Epithelial cell of esophagus (primary cell): ENCODE measurements at places on chromosomes 1 and 21.

GRCh38 chr1:167229719-167230385 lies 9.2 kb downstream of the POU2F1 start:
- DNase-seq, result no peak

GRCh38 chr1:31182352-31182751 lies 57.3 kb downstream of the NKAIN1 start:
- peak; percentile 99 for DNase-seq

DNA sequence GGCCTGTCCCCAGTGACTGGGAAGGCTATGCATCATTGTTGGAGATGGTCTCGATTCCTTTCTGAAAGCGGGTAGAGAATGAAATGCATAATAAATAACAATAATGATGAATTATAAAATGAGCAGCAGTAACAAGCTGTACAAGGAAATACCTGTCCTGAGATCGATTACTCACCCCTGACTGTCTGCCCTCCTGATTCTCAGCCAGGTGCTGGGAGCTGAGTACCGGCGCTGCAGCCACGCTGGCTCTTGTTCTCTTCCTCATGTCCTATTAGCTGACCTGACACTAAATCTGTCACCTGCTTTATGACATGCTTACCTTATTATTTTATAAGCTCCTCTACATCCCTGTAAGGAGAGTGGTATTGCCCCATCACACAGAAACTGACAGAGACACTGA lies 3.4 kb downstream of the AGPAT3 start:
- DNase-seq, result peak; percentile 76

GRCh38 chr1:11078631-11079030 lies 18.8 kb upstream of the SRM start:
- no peak for DNase-seq

GRCh38 chr1:66563941-66564630 lies 30.1 kb downstream of the SGIP1 start:
- DNase-seq, result peak; percentile 96

DNA sequence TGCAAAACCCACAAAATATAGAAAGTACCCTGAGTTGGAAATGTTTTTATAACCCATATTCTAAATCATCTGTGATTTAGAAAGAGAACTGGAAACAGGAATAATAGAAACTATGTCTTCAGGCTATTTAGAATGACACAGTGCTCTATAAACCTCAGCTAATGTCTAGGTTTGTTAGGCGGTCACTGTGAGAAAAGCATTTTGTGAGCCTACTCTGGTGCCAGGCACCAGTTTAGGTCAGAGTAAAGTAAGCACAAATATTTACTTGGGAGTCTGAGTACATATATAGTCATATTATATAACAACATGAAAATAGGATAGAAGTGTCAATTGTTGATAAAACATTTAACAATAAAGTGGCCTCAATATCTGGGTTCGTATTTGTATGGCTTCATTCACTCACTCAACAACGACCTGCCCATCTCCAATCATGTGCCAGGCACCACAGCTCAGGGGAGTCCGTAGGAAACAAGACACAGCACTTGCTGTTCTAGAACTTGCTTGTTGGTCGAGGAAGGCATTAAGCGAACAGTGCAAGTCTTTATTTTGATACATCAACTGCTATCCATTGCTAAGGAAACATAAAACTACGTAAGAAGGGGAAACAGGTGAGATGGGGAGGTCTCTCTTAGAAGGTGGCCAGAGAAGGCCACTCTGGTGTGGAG lies 37.2 kb downstream of the GNB1 start:
- no peak for DNase-seq

GRCh38 chr1:98794196-98794886 lies 132.8 kb downstream of the SNX7 start:
- DNase-seq, result peak; percentile 83

GRCh38 chr1:102834688-102835320 lies 273.5 kb downstream of the COL11A1 start:
- peak; percentile 30 for DNase-seq

GRCh38 chr1:25746299-25747045 lies 53.5 kb upstream of the SELENON start:
- no peak for DNase-seq

DNA sequence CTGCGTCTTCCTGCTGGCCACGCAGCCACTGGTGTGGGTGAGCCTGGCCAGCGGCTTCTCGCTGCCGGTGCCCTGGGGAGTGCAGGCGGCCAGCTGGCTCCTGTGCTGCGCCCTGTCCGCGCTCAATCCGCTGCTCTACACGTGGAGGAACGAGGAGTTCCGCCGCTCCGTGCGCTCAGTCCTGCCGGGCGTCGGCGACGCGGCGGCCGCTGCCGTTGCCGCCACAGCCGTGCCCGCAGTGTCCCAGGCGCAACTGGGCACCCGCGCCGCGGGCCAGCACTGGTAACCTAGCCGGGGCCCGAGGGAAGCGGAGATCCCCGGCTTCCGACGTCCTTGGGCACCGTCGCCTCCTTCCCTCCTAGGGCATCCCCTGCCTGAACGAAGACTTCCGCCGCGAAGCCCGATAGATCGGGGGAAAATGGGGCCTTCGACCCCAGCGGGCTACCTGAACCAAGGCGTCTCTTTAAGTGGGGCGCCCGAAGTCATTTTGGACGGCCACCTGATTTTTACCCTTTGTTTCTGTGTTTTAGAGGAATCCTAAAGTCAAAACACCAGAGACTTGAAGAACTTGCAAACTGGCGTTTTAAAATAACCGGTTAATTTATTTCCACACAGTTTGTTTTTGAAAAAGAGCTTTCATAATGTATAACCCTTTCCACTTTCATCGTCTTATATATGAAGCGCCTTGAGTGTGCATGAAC lies 2.0 kb downstream of the GPR88 start:
- peak; percentile 22 for DNase-seq

DNA sequence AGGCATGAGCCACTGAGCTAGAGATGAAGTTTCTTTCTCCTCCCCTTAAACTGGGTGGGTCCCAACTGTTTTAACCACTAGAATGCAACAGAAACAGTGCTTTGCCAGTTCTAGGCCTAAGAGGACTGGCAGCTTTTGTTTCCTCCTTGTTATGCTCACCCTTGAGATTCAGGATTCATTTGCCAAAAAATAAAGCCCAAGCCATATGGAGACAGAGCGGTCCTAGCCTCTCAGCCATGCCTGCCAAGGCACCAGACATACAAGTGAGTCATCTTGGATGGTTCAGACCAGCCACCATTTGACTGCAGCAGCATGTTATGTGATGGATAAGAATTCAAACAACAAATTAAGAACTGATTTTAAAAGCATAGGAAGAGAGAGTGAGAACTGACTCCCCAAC lies 38.1 kb upstream of the STUM start:
- peak; percentile 20 for DNase-seq

DNA sequence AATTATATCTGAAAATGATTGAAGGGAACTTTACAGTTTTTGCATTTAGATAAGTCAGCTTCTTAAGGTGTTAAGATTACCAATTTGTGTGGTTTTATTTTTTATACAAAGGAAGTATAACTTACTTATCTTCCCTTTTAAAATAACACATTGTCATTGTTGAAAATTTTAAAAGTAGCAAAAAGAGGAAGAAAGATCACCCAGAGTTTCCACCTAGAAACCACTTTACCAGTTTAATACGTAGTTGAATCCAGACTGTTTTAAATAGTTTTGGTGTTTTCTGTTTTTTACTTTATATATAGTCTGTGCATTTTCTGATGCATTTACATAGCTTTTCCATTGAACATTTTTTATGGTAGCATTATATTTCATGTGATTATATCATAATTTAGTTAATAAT lies 6.1 kb downstream of the CCDC18 start:
- no peak for DNase-seq

DNA sequence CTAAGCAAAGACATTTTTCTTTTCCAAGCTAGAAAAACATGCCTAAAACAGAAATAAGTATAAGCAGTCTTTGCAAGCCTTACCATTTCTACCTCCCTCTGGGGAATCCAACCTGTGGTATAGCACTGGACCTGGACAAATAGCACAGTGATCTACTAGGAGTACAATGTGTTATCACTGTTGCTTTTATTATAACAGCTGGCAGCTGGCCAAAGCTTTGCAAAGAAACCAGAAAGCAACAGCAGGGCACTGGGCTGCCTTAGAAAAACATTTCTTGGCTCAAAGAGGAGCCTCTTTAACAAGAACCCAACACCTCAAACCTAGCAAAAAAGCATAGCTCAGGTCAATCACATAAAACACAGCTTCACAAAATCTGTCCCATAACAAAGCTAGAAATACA lies 294.5 kb upstream of the GREM2 start:
- no peak for DNase-seq

- DNase-seq, result no peak
Measured at GRCh38 chr1:87202922-87203655, 125.6 kb upstream of the LMO4 start.

GRCh38 chr1:9894115-9894514 lies 16.0 kb downstream of the CTNNBIP1 start:
- peak; percentile 78 for DNase-seq

- no peak for DNase-seq
Measured at GRCh38 chr1:85689775-85690404, 18.3 kb downstream of the ZNHIT6 start.

DNA sequence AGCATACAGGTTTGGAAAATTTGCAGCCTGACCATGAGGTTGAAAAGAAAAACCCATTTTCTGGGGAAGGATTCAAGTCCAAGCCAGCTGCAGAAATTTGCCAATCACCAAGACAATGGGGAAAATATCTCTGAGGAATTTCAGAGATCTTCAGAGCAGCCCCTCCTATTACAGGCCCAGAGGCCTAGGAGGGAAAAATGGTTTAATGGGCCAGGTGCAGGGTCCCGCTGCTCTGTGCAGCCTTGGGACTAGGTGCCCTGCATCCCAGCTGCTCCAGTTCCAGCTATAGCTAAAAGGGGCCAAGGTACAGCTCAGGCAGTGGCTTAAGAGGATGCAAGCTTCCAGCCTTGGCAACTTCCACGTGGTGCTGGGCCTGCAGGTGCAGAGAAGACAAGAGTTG lies 113.5 kb downstream of the GABPA start:
- DNase-seq, result no peak

- DNase-seq, result peak; percentile 95
Measured at GRCh38 chr1:21869620-21870121, 57.6 kb downstream of the LDLRAD2 start.

DNA sequence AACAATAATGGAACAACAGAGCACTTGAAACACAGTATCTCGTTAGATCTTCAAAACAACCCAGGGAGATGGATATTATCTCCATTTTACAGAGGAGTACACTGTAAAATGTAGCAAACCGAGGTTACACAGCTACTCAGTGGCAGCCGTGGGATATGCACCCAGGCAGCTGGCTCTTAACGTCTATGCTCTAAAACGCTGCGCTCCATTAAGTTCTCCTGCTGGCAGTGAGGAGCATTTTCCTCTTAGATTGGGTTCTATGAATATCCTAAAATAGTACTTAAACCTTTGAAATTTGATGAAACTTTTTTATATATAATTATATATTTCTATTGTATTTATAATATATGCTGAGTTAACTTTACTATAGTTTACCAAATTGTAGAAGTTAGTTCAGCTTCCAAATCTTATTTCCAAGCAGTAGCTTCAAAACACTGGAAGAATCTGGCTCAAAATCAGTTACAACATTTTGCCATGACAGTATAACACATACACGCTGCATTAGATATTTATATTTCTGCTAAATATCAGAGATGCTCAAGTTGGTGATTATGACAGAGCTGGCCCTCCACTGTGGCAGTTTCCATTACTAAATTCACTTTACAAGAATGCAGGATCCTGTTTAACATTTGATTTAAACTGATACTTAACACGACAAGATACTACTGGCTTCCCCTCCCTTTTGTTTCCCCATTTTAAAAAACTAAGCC lies 49.5 kb downstream of the TGFBR3 start:
- no peak for DNase-seq

GRCh38 chr1:155094622-155094948 lies 15.9 kb downstream of the EFNA3 start:
- no peak for DNase-seq

GRCh38 chr21:44702111-44702972 lies 5.4 kb downstream of the KRTAP10-12 start:
- no peak for DNase-seq

DNA sequence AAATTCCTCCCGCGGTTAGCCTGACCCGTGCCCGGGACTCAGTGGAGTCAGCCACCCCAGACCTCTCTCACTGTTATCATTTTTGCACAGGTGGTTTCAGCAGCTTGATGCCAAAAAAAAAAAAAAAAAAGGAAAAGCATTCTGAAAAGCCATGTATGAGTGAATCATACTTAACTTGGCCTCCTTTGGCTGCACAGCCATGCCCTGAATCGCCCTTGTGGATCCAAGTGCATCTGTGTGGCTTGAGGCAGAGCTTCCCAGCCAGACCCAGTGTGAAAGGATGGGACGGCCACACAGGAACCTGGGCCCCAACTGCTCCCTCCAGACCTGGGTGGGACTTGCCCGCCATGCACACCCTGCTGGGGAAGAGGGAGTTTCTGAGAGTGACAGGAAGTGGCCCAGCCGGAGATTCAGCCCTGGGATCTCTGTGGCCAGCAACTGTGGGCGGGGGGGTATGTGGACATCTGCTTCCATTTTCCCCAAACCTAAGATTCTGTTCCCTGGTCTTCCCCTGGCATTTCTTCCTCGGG lies 8.6 kb downstream of the YBEY start:
- peak; percentile 23 for DNase-seq

DNA sequence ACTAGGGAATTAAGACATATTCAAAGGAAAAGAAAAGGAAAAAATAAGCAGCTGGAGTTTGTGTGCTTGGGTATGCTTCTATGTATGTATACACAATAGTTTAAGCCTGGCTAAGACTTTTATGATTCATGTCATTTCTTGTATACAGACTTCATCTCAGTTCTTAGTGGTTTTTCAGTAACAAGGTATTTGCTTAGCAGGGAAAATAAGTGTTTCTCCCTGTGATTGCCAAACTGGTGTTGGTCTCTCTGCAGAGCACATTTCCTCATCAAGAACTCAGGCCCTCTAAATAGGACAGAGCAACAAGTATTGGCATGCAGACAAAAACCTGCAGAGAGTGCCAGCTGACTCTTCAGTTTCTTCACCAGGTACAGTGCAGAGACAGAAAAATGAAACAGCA lies 484.4 kb upstream of the ZRANB2 start:
- peak; percentile 88 for DNase-seq

DNA sequence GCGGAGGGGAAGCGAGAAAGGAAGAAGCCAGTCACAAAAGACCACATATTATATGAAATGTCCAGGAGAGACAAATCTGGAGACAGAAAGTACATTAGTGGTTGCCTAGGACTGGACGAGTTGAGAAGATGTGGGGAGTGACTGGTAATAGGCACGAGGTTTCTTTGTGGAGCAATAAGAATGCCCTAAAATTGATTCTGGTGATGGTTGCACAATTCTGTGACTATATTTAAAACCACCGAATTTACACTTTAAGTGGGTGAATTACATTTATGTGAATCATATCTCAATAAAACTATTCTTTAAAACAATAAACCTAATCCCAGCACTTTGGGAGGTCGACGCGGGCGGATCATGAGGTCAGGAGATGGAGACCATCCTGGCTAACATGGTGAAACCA lies 63.1 kb downstream of the ZNF281 start:
- no peak for DNase-seq

- DNase-seq, result peak; percentile 61
Measured at GRCh38 chr1:16138772-16139221, 17.1 kb downstream of the EPHA2 start.
